A375 (cell line): ENCODE measurements at places on chromosomes 16 and 17. TPM values are rescaled to one million over a fixed set of nuclear protein-coding genes. Genes with fewer than 3 reads are reported as not detected.

Gene DLX4
- total RNA-seq, result 0.53 and 1.4 TPM in 2 replicates

Gene TEX14
- total RNA-seq, result 0.11 and 1.2 TPM in 2 replicates

Gene MSL1
- total RNA-seq, result 45.3 and 47.3 TPM in 2 replicates

Gene TNFSF13
- total RNA-seq, result 0.90 and 1.5 TPM in 2 replicates

Gene NPIPA8
- not detected in 2 replicates for total RNA-seq

Gene CA7
- not detected in 2 replicates for total RNA-seq
